ENCODE measurements at places on chromosomes 3 and 15.

DNA sequence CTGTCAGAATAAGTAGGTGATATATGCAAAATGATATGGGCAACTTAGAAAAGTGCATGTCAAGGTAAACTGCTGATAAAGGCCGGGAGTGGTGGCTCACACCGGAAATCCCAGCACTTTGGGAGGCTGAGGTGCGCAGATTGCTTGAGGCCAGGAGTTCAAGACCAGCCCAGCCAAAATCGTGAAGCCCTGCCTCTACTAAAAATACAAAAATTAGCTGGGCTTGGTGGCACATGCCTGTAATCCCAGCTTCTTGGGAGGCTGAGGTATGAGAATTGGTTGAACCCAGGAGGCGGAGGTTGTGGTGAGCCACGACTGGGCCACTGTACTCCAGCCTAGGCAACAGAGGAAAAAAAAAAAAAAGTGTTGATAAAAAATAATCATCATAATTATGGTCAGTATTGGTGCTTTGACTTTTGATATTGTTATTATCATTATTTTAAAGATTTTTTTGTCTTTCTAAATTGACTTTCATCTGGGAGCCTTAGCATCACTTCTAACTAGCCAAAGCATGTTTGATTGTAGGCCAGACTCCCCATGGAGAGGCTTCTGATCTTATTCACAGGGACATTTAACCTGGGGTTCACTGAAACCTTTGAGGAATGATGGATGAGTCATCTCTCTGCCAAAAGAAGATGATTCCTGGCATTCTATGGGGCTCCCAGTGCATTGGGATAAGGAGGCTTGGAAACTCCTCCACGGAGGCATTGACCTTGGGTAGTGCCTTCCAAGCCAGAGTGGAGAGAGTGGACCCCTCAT, 5.6 kb downstream of the ZBTB38 start:
- no peak for DNase-seq

GRCh38 chr3:10945683-10946287, 46.8 kb upstream of the SLC6A1 start:
- peak; percentile 50 for DNase-seq

DNA sequence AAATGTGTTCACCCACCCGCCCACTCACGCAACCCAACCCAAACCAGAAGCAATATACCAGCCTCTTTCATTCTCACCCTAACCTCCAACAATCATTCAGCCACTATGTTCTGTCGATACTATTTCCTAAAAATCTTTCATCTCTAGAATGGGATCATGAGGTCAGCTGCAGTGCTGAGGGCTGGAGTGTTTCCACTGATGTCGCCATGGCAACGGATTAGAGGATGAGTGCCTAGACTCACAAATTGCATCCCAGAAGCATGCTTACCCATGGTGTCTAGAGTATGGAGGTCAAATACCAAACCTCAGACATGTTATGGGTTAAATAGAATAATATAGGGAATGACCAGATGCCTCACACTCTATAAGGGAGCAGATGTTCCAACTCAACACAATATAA, 138.5 kb downstream of the GABRB3 start:
- DNase-seq = no peak

- DNase-seq = no peak
These were observed 11.9 kb upstream of the CGNL1 start for GRCh38 chr15:57364282-57365007.

DNA sequence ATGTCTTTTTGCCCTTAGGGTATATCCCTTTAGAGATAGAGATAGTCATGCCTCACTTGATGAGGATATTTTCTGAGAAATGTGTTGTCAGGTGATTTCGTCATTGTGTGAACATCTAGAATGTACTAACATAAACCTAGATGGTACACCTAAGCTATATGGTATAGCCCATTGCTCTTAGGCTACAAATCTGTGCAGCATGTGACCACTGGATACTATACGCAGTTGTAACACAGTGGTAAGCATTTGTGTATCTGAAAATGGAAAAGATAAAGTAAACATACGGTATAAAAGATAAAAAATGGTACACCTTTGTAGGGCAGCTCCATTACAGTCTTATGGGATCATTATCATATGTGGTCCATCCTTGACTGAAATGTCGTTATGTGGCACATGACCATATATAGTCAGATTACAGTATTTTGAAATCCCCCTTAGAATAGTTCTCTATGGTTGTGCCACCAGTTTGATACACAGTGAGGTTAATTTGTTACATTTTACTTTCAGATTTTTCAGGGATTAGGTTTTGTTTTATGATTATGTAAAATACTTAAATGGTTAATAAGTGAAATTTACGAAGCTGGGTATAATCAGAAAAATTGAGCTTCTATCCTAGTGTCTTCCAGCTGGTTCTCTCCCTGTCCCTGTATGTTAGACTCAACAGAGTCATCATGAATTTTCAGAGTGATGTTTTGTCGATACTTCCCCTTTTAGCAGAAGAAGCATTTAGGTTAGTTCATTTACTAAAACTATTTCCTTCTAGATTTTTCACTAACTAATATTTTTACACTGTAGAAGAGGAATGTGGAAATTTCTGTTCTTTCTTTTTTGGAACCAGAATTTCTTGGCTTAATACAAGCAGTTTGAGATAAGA, 12.8 kb downstream of the SETD5 start:
- DNase-seq = no peak

- no peak for DNase-seq
These were observed 5.8 kb upstream of the WNT7A start for GRCh38 chr3:13885704-13886010.

GRCh38 chr3:50520849-50521248, 17.4 kb upstream of the CACNA2D2 start:
- DNase-seq = no peak

DNA sequence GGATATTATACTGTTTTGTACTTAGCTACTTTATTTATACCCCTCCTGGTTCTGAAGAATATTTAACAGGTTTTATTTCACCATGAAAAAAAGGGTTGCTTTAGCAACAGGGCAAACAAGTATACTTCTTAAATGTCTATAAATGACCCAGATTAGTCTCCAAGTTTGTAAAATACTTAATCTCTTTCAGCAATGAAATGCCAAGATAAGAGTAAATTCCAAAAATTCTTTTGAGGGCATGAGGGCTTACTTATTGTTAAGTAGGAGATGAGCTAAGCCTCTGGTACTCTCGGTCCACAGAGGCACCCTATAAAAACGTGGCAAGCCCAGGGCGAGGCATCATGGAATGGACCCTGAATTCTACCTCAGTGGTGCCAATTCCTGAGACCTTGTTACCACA, 264.8 kb upstream of the NSMCE3 start:
- DNase-seq = no peak

DNA sequence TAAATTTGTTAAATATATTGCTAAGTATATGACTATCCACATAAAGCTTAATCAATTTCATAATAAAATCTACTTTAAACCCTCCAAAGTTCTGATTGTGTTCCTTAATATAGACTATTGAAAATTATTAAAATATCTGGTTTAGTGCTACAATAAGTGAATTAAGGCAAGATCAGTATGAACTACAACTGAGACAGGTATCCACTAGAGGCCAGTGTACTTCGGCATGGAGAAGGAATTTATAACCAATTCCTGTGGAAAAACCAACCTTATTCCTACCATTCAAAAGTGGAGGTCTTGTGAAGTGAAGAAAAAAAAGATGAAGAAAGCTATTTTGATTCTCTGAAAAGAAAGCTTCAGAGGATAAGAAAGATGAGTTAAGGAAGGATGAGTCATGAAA, 237.7 kb downstream of the SUCLG2 start:
- no peak for DNase-seq

- DNase-seq = no peak
These were observed 642.3 kb downstream of the PLOD2 start for GRCh38 chr3:145518639-145519038.

DNA sequence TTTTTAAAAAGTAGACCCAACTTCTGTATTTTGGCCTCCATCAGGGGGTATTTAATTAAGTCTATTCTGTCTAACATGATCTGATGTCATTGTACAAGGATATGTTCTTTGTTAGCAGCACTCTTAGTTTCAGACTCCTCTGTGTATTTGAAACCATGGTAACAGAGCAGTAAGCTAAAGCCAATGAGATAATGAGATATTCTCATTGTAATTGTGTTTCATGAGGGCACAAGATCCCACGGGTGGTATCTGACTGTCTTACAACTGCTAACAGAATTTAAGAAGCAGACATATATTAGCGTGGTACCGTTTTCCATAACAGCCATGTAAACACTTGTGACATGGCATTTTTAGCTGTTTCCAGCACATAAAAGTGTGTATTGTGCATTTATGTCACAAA, 251.2 kb upstream of the VEPH1 start:
- DNase-seq = no peak

- no peak for DNase-seq
These were observed 34.4 kb downstream of the TRIM42 start for GRCh38 chr3:140712301-140712700.

DNA sequence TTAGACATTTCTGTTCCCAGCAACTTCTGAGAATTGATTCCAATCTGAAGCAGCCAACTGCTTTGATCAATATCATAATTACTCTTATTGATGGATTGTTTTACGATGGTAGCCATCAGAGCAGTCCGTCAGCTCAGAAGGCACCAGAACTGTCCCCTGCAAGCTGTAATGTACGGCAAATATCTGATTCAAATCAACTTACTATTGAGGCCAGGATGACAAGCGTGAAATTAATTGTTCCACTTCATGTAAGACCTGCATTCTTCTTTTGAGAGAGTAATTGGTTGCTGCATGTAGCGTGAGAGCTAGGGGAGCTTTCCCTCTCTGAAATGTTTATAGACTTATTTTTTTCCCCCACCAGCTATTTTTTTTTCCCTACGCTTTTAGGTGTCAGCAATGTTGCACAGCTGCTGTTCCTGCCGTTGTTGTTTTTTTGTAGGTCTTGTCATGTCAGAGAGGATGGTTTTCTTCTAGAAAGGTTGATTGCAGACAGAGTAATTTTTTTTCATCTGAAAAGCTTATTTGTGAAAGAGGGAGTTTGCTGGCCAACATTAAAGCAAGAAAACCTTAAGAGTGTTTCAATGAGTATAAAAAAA, 134.9 kb downstream of the CACNA2D3 start:
- no peak for DNase-seq

- DNase-seq = no peak
These were observed 1050.2 kb downstream of the AGBL1 start for GRCh38 chr15:87129916-87130315.

- no peak for DNase-seq
These were observed 6.3 kb upstream of the CCDC54 start for GRCh38 chr3:107370907-107371306.
